ENCODE measurements at places on chromosomes 13 and 19. TPM values are rescaled to one million over a fixed set of nuclear protein-coding genes. Genes with fewer than 3 reads are reported as not detected.

Gene CRTC1
- total RNA-seq: 23.6 TPM

Gene EFNB2
- 12.9 TPM for total RNA-seq

Gene ADAT3
- 10.6 TPM for total RNA-seq

Gene OR4F17
- total RNA-seq: not detected

Gene BICRA
- total RNA-seq: 20.9 TPM

Gene RB1
- total RNA-seq: 37.8 TPM

Gene SHC2
- 139 TPM for total RNA-seq

Gene TYROBP
- total RNA-seq: 94.6 TPM

Gene C19orf73
- 2.7 TPM for total RNA-seq

Gene BABAM1
- 70.5 TPM for total RNA-seq

Gene EXOC3L2
- 9.0 TPM for total RNA-seq

Gene DNAJC15
- total RNA-seq: 17.6 TPM

Gene ZNF844
- total RNA-seq: 12.2 TPM

Gene CCDC70
- not detected for total RNA-seq

Gene FCER2
- total RNA-seq: 0.86 TPM

Gene PABPC3
- total RNA-seq: 0.14 TPM

Gene PEAK3
- total RNA-seq: 1.0 TPM

Gene PSG7
- not detected for total RNA-seq

Measured in mucosa of gallbladder (tissue), 1 donor.